ENCODE measurements at places on chromosomes 6 and 20.
A peak's percentile ranks its signal among the peaks of the same experiment; 100 is the strongest.

DNA sequence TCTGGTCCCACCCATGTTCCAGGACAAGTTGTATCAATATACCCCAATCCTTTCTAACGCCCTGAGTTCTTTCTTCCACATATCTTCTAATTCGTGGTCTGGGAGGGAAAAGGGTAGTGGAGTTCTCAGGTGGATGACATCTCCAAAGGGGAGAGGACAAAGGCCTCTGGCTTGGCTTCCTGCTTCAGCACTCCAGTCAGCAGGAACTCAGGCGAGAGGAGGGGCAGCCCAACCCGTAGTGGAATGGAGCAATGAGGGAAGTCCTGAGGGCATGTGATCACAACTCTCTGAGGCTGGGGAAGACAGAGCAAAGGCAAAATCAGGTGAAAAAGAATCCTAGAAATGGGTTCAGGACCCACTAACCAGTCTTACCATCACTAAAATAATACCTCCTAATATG lies 9.6 kb upstream of the NRM start:
- DNase-seq = no peak

- DNase-seq = no peak
Observed at GRCh38 chr6:122621638-122622037, 11.4 kb downstream of the PKIB start.

GRCh38 chr6:150491131-150491810 lies 108.4 kb upstream of the PLEKHG1 start:
- DNase-seq = peak; percentile 48

DNA sequence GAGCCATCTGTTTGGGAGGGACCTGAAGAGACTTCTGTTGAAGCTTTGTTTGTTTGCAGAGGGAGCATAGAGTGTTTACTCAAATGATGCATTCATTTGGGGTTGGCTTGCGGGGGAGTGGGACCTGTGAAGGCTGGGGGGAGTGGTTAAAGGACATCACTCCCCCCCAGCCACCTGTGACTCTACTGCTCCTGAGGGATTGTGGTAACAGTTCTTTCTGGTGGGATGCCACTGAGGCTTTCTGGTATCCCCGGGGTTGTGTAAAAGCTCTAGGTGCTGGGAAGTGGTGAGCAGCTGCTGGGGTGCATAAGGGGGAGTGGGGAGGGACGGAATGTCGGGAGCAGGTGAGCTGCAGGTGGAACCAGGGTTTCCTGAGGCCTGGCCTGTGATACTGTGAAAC lies 239.2 kb upstream of the QKI start:
- no peak for DNase-seq

DNA sequence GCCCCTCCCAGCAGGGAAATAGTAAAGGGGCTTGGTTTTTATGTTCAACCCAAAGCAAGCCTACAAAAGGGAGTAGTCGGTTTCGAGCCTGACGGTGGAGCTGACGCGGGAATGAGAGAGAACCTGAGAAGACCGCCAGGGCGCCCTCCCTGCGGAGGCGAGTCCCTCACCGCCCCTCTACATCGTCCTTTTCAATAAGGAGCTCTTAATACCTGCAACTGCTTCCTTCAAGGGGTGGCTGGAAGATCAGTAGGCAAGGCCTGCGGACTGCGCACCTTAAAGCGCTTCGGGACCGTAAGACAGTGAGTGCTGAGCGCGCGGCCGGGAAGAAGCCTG lies 709 bp upstream of the ZNF76 start:
- DNase-seq = peak; percentile 51

DNA sequence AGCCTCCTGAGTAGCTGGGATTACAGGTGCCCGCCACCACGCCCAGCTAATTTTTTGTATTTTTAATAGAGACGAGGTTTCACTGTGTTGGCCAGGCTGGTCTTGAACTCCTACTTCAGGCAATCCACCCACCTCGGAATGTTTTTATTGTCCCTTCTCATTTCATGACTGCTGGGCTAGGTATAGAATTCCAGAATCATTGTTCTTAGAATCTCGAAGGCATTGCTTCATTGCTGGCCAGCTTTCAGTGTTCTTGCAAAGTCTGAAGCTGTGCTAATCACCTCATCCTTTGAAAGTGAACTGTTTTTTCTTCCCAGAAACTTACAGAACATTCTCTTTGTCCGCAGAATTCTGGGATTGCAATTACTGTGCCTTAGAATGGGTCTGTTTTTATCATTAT lies 49.0 kb downstream of the PTPN1 start:
- no peak for DNase-seq

DNA sequence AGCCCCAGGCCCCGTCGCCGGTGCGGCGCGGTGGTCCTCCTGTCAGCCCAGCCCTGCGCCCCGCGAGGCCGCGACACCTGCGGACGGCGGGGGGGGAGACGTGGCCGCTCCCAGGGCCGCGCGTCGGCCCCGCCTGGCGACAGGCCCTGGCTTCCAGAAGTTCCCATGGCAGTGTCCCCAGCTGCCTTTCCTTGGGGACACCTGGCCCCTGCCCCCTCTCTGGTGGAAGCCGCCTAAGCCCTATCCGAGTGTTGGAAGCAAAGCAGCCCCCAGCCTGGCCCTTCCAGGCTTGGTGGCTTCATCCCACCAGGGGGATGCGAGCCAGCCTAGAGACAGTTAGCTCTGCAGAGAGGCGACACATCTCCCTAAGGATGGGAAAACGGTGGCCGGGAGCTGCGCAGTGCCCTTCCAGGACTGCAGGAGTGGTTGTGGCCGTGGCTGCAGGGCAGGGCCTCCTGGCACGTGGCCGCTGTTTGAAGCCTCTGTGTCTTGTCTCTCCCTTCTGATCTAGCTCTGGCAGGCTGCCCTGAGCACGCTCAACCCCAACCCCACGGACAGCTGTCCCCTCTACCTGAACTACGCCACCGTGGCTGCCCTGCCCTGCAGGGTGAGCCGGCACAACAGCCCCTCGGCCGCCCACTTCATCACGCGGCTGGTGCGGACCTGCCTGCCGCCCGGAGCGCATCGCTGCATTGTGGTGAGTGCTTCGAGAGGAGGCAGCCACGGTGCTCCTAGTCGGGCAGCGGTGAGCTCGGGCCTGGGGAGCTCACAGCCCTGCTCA lies 816 bp downstream of the NPEPL1 start:
- no peak for DNase-seq

DNA sequence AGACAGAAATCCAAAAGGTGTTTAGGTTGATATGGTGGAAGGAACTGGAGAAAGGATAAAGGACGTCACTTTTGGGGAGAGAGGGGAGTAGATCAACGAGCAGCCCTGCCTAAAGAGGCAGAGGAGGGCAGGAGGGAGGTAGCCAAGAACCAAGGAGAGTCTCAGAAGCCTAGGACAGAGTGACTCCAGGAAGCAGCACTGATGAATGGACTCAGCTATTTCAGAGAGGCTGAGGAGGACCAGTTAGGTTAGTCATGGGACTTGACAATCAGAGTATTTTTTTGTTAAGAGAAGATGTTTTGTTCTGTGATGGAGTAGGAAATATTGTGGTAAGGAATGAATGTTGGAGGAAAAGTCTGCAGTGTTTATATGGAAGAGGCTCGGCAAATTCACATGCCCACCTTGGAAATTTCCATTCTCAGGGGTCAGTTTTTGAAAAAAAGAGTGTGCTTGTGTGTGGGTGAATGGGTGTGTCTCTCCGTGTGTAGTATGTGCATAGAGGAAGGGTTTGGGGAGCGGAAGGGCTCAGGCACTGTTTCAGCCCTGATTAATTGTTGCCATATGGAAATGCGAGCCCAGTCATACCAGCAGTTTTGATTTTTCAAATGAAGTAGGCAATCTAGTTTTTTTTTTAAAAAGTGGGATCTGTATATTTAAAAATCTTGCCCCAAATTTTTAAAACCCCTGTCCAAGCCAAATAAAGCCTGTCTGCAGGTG lies 303.6 kb downstream of the SAMD5 start:
- DNase-seq = no peak

- no peak for DNase-seq
Observed at GRCh38 chr6:2232445-2232844, 13.0 kb downstream of the GMDS start.

- no peak for DNase-seq
Observed at GRCh38 chr20:59783641-59784010, 149.8 kb downstream of the SYCP2 start.

GRCh38 chr6:107635057-107635515 lies 145.2 kb downstream of the SOBP start:
- no peak for DNase-seq

GRCh38 chr6:12845224-12846004 lies 128.8 kb downstream of the PHACTR1 start:
- no peak for DNase-seq

DNA sequence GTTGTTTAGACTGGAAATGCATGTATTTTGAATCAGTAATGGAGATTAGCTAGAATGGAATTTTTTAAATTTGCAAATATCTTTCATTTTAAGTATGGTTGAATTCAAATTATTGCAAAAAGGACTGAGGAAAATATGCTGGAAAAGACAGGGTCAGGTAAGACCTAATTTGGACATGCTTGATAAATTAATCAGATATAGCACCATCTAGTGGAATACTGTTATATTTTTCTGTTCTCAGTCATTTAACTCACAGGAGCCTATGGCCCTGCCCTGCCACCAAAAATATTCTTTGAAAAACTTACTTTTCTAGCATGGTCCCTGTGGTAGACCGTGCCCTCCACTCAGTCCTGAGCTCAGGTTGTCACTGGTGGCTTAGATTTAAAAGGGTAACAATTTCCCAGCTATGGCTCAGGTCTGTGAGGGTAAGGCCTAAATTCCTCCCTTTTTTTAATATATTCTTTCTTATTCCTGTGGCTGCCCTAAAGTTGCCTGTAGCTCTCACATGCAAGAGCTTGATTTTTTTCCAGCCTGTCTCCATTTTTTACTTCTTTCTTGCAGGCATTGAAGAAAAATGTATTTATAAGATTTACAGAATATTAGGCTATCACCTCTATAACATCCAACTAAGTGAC lies 25.3 kb upstream of the KIAA1586 start:
- peak; percentile 52 for DNase-seq

GRCh38 chr20:25592135-25592852 lies 7.0 kb upstream of the NINL start:
- no peak for DNase-seq

DNA sequence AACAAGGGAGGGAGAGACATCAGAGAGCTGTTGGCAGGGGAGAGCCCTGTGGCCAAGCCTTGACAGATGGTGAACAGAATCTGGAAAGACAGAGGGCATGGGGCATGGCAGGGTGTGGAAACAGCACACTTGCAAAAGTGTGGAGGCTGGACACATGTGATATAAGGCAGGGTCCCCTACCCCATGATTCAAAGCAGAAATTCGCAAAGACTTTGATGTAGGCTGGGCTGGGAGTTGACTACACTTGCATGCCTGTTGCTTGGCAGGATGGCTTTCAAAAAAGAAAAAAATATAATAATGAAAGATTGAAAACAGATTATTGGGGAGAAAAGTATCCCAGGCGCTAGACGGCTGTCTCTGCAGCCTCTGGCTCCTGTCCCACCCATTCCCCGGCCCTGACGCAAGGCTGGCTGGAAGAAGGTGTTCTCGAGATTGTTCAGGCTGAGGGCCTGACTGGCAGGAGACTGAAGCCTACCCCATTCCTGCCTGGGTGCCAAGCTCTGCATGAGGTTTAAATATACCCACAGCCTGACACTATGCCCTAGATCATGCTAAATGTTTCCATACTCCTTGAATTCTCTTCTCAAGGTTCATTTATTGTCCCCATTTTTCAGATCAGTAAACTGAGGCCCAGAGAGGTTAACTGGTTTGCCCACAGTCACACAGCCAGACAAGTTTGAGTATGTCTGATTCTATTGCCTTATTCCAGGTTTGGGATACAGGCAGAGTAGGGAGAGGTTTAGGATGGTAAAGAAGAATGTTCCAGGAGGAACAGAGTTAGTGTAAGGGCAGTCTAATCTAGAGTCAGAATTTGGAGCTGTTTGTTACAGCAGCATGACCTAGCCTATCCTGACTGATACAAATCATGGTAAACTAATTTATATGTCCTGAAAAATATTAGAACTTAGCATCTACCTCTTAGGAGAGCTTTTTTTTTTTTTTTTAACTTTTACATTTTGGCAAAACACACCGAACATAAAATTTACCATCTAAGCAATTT lies 23.4 kb upstream of the CCN5 start:
- DNase-seq = peak; percentile 58

DNA sequence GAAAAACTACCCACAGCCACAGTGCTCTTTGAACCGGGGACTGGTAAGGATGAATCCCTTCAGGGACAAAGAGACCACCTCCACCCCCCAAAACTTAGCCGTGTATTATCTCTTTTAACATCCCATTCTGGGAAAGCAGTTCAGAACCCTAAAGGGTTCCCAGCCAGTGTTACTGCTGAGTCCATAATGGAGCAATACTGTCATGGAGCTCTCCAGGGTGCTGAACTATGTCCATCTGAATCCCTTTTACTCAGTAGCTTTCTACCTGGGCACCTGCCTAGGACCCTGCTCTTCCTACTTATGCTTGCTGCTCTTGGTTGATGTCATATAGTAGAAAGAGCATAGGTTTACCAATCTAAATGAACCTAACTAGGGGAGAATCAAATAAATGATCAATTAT lies 22.3 kb upstream of the SAYSD1 start:
- peak; percentile 19 for DNase-seq

- no peak for DNase-seq
Observed at GRCh38 chr6:156449128-156449527, 328.1 kb upstream of the ARID1B start.

- no peak for DNase-seq
Observed at GRCh38 chr6:116277124-116277523, 2.6 kb downstream of the TSPYL1 start.

GRCh38 chr6:145670311-145670710 lies 65.0 kb downstream of the EPM2A start:
- DNase-seq = no peak

GRCh38 chr6:56911847-56912246 lies 43.1 kb upstream of the BEND6 start:
- peak; percentile 90 for DNase-seq

DNA sequence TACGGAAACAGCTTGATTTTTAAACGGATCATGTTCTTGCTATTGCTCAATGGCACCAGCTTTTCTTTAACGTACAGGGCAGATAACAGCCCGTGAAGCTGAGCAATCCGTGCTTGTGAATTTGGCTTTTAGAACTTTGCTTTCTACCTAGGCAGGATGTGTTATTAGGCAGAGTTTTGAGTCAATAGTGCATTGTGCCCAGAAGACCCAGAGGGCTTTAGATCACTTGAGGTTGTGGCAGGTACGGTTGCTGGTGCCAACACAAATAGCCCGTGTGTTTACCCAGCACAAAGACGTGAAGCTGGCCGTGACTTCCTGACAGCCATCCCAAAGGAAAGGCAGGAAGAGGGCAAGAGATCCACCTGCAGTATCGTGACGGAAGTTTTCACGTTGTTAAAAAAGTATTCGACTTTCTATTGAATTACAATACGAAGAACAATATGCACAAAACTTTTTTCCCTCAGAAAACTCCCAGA lies 117.4 kb upstream of the FRMD1 start:
- DNase-seq = no peak

- DNase-seq = no peak
Observed at GRCh38 chr6:35736982-35737412, at the start of gene ARMC12. Gene ARMC12 (plus strand): TSS chr6:35737032. CDS start chr6:35737109, 77 bp downstream.

GRCh38 chr6:155154158-155154830 lies 109.5 kb upstream of the CLDN20 start:
- DNase-seq = peak; percentile 91

GRCh38 chr20:21303872-21304586 lies 898 bp downstream of the XRN2 start:
- DNase-seq = peak; percentile 6

GRCh38 chr20:38065764-38066375 lies 32.3 kb downstream of the RPRD1B start:
- no peak for DNase-seq

- peak; percentile 20 for DNase-seq
Observed at GRCh38 chr6:104527761-104528415, 331.8 kb downstream of the HACE1 start.
